ENCODE measurements at places on chromosomes 3 and 15.

DNA sequence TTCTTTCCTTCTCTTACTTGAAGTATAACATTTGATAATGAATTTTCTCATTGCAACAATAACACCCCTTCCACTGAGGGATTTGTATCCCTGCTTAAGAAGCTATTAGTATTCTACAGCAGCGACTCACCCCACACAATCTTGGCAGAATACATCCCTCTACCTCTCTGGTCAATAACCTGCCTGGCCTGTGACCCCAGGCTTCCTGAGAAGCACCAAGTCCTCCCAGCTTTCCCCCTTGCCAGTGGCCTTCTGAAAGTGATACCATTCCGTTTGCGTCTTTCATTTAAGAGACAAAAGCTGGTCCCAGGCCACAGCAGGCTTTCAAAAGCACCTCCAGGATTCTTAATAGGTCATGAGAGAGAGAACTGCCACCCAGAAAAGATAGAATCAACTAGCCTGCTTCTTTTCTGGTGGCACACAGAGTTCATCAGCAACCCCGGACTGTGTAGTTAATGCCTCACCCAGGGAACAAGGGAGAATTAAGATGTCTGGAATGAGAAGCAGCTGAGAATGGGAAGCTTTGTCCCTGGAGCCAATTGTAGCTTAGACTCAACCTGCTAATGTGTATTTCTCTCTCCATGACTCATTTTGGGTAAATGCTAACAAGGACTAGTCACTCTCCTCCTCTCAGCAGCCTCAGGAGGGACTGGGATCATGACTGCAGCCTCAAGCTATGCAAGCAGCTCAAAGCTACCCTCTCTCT lies 101.0 kb upstream of the CPNE4 start:
- DNase-seq, result no peak

DNA sequence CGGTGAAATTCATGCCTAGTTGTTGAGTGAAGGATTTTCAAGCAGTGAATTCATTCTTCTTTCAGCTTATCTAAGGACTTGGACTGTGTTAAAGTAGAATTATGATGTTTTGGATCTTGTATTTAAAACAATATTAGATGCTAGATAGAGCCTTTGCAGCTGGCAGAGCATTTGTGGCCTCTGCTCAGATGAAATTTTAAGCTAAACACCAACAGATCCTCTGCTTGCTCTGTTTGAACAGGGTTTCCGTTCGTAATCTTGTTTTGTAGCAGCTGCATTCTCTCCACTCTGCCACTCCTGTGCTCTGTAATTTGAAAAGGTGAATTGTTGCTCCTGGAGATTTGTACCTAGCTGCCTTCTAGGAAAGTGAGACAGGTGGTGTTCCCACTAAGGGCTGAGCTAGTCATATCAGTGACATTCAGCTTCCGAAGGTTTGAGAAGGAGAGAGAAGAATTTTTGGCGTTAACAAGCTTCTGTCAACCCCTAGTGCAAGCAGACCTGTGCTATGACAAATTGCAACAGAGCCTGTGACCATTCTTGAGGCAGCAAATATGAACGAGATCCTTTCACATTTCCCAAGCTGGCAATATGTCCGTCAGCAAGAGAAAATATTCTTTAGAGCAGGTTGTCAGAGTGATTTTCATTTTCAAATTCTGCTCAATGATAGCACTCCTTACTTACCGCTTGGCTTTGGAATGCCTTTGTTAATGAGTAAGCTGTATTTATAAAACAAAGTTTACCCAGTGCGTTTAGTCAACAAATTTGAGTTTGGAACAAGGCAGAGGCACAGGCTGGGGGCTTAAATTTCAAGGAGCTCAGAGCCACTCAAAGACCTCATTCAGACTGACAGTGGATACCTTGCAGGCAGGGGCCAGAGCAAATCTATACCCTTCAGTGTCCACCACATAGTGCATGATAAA lies 5.3 kb downstream of the CHST2 start:
- DNase-seq, result no peak

GRCh38 chr15:89038146-89038545 lies 50.1 kb upstream of the ABHD2 start:
- DNase-seq, result no peak

DNA sequence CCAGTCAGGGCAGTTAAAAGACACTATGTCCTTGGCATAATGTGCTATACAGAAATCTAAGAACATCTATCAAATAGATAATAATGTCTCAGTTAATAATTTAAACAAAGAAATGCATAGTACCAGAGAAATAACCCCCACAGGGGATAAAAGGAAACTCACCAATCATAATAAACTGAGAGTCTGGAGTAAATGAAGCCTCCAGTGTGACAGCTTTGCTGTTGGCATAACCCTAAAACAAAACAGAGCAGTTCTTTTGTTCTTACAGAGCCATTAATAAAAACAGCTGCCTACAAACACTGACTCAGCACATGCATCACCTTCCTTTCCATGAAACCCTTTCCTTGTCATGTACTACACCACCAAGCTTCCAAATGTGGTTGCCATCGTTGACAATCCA lies 13.5 kb downstream of the PPM1M start:
- no peak for DNase-seq

GRCh38 chr3:157499342-157499963 lies 3.8 kb downstream of the VEPH1 start:
- no peak for DNase-seq

GRCh38 chr15:76309601-76310330 lies 1.5 kb downstream of the ETFA start:
- no peak for DNase-seq

DNA sequence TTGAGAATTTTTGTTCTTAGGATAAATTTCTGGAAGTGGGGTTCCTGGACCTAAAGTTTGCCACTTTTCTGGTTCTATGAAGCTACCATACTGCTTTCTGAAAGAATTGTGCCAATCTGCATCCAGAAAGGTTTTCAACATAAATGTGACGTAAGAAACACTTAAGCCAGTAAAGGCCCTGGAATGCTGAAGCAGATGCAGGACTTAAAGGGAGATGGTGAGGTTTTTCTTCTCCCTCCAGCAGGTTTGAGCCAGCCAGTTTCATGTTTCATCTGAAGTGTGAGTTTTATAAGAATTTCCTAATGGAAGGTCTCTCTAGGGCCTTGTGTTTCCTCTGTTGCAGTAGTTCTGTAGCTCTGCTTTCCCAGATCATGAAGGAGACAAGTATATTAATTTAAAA lies 33.1 kb downstream of the ZNF592 start:
- DNase-seq, result no peak

- DNase-seq, result no peak
These were observed 7.1 kb upstream of the AADAC start for GRCh38 chr3:151806838-151807237.

DNA sequence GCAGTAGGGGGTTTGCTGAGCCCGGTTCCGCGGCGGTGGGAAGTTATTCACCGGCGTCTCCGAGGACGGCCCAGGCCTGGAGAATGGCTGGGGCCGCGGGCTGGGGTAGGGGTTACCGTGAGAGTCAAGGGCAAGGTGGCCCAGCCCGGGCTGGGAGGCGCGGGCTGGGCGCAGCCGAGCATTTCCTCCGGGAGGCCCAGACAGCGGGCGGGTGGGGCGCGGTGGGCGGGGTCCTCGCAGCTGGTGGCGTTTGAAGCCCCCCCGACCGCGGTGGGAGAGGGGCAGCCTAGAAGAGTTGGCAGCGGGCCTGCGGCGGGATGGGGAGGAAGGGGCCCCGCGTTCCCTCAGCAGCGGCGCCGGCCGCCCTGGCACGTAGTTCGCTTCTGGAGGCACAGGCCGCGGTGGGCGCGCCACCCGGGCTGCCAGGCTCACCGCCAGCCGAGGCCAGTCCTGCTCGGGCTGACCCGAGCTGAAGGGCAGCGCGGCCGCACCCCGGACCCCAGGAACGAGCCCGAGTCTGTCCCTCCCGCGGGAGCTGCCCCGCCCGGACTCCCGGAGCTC lies 960 bp upstream of the KLF13 start:
- no peak for DNase-seq

DNA sequence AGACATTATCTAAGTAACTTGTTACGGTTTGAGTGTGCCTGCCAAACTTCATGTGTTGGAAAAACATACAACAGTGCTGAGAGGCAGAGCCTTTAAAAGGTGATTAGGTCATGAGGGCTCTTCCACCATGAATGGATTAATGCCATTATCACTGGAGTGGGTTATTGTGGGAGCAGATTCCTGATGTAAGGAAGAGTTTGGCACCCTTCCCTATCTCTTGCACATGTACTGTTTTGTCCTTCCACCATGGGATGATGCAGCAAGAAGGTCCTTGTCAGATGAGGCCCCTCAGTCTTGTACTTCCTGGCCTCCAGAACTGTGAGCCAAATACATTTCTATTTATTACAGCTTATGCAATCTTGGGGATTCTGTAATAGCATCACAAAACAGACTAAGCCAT lies 413.9 kb downstream of the EPHA3 start:
- no peak for DNase-seq

GRCh38 chr15:55344206-55344605 lies 25.2 kb downstream of the PIGB start:
- no peak for DNase-seq

- no peak for DNase-seq
These were observed 33.6 kb upstream of the SEC13 start for GRCh38 chr3:10354361-10355015.

DNA sequence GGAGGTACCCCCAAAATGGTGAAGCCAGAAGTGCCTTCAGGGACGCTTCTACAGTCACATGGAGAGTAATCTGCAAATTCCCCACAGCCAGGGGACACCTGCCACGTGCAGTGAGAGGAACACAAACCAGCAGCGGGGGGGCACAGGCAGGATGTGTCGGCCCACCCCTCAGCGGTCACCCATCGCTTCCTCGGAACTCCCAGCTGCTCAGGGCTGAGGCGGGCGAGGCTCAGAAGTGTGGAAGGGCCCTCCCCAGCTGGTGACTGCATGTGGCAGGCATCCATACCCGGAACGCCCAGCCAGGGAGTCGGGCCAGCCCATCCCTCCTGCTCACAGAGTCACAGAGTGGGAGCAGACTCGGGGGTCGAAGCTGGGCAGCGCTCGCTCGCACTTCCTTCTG lies 63.7 kb downstream of the SLC12A8 start:
- no peak for DNase-seq

GRCh38 chr15:29270169-29270955 lies 740 bp upstream of the NSMCE3 start:
- no peak for DNase-seq

- DNase-seq, result no peak
These were observed 42.2 kb downstream of the SYN2 start for GRCh38 chr3:12046406-12046805.

DNA sequence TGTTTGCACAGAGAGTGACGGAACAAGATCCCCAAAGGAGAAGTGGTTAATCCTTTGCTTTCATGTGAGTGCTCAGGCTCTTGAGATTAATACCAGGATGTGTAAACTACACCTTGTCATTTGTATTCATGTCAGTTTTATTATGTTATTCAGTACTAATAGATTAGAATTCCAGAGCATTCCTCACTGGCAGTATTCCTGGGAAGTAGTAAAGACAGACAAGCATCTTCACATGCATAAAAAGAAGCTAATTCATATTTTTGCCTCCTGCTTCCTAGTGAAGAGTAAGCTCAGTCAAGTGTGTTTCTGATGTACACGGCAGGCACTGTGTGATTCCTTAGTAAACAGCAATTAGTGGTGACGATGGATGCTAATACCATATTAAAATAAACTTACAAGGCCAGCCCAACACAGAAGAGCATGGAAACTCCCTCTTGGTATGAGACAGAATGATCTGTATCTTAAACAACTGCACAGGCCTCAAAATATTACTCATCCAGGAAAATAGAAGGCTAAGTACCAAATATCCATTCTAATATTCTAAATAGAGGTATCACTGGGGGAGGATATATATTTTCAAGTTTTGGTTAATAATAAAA lies 336.8 kb upstream of the MCTP2 start:
- no peak for DNase-seq

GRCh38 chr3:124785973-124786372 lies 55.7 kb downstream of the UMPS start:
- DNase-seq, result no peak

GRCh38 chr3:138220242-138220641 lies 33.1 kb downstream of the ARMC8 start:
- no peak for DNase-seq

GRCh38 chr15:85828126-85828525 lies 33.4 kb upstream of the KLHL25 start:
- DNase-seq, result no peak

DNA sequence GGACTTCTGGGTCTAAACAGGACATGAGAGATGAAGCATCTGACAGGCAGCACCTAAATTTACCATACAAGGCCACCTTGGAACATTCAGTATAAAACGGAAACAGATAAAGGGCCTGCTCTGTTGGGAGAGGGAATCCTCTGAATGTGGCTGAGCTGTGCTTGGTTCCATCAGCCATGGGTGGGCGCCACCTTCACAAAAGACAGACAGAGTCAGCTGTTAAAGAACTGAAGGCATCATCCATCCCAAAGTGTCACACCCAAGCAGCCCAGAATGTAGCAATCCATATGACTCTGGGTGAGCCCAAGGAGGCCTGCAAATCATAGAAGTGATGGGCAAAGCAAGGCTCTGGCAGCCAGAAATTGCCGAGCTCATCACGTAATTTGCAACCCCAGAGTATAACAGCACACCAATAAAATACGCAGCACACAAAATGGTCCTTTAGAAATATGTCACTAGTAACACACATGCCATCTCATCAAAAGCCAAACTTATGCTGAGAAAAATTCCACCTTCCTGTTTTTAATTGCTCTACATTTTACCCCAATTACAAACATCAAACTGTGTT lies 24.8 kb upstream of the RBP1 start:
- no peak for DNase-seq

DNA sequence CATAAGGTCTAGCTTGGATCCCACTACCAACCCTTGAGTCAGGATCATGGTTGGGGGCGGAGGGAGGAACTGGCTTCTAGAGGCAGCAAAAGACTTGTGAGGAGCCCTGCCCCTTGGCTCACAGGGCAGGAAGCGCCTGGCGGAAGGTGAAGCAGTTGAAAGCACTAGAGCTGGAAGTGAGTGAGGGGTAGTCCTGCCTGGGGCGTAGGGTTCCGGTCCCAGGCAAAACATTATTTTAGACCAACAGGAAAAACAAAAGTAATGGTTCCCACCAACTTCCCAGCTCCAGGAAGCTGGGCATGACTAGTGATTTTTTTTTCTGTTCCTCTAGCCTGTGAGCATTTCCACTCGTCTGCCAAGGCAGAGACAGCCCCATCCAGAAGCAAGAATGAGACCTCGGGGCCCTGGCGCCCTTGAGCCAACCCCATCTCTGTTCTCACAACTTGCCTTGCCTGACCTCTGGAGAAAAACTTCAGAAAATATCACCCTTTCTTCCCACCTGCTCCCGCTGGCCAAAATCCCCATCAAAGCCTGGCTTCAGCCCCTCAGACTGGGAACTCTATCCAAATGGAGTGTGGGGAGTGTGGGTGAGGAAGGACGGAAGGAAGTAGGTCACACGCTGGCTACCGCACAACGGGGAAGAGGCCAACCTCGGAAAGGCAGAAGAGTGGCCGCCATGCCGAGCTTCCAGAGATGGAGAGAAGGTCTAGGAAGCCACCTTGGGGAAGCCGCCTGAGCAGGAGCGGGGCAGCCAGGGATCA lies 57.5 kb downstream of the RBPMS2 start:
- DNase-seq, result no peak

GRCh38 chr15:91861223-91861622 lies 7.7 kb downstream of the SLCO3A1 start:
- DNase-seq, result no peak

GRCh38 chr3:28462866-28463265 lies 114.2 kb upstream of the AZI2 start:
- DNase-seq, result no peak

- DNase-seq, result no peak
These were observed 76.0 kb downstream of the EEFSEC start for GRCh38 chr3:128229106-128229857.

- no peak for DNase-seq
These were observed 24.7 kb downstream of the XPC start for GRCh38 chr3:14153663-14154062.

GRCh38 chr3:132456571-132456970 lies 39.3 kb downstream of the DNAJC13 start:
- no peak for DNase-seq
